D721Med (cell line): ENCODE measurements at places on chromosomes 1 and 21.

DNA sequence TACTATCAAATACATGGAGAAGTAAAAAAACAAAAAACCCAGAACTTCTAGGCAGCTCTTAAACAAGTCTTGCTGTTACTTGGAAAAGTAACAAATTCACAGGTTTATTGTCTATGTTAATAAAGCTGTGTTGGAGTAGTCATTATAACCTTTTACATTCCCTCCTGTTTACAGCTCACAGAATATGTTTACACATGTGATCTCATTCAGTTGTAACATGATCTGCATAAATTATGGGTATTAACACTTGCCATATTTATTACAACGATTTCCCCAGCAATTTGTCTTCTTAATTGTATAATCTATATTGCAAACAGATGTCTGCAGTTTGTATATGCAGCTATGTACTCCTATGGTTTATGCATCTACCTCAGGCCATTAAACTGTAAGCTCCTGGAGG is 28.6 kb downstream of the ERG start:
- no peak for DNase-seq

GRCh38 chr1:16247441-16247840 is 10.5 kb upstream of the CPLANE2 start:
- no peak for DNase-seq

- no peak for DNase-seq
Observed at GRCh38 chr1:111907321-111907720, 82.1 kb downstream of the KCND3 start.

DNA sequence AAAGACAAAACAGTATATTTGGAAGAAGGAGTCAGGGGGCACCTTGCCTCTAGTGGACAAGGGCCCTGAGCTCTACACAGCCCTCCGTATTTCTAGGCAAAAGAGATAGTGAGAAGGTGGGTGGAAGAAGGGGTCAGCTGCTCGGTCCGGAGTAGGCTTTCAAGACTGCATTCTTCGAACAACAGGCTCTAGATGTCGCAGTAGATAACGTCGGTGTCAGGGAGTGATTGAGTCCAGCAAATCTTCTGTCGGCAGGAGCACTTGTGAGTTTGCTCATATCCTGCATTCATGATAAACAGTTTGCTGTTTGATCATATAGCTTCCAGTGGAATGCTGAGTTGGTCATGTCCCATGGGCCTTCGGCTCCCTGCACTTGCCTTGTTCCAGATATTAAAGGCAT is 36.8 kb downstream of the DIPK1A start:
- no peak for DNase-seq

DNA sequence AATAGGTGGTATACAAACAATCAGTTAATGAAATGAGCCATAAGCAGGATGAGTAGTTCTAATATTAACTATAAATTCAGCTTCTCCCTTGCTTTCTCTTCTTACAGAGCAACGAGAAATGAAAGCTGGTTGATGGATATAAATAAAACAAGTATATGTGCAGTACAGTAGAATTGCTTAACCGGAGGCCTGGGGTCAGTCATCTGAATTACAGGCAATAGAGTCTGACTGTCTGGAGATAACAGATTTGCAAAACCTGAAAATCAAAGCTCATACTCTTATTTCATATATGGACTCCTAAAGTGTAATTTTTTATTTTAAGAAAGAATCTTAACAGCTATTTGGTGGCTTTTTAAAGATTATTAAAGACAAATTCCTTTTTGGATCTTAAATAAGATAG is 43.1 kb upstream of the SGIP1 start:
- DNase-seq = no peak

- no peak for DNase-seq
Observed at GRCh38 chr1:22143065-22144033, at the start of gene WNT4. WNT4 (minus strand) TSS chr1:22143097; CDS start chr1:22142922, 175 bp downstream.

DNA sequence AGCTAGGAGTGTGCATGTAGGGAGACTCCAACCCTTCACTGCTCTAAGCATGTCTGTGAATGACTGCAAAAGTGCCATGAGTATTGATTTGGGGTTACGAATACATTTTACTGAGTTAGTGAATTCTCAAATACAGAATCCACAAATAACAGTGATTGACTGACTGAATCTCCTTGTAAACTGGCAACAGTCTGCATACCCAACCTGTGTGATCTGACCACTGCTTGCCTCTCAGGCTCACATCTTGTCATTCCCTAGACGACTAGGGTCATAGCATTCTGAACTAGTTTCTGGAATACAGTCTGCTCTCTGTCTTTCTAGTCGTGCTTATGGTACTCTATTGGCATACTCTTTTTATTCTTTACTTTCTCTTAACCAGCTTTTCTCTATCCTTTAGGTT is 7.4 kb downstream of the RRP15 start:
- no peak for DNase-seq

- DNase-seq = no peak
Observed at GRCh38 chr1:14424325-14425002, 174.0 kb upstream of the KAZN start.

DNA sequence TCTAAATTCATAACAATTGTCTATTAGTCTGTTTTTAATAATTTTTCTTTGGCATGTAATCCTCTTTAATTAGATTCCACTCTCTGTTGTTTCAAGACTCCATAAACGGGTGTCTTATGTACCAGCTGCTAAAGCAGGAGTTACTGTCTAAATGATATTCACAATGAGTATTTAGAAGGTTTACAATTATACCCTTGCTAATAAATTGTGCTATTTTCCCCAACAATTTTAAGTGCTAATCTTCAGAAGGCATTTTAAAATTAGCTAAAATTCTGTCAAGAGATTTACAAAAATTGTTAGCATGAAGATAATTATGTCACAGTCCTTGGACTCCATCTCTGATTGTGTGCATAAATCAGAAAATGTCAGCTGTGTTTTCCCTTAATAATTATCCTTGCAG is 83.7 kb downstream of the DPYD start:
- no peak for DNase-seq

DNA sequence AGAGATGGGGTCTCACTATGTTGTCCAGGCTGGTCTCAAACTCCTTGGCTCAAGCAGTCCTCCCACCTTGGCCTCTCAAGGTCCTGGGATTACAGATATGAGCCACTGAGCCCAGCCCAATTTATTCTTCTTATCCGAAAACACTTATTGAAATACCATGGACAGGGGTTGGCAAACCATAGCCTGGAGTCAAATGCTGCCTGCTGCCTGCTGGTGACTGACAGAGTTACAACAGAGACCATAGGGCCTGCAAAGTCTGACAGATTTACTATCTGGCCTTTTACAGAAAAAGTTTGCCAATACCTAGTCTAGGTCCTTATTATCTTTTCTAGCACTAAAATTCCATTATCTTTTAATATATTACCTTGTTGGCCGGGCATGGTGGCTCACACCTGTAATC is 87.1 kb upstream of the ZNF281 start:
- DNase-seq = no peak

GRCh38 chr1:90344963-90345730 is 350.2 kb downstream of the ZNF326 start:
- DNase-seq = no peak

- no peak for DNase-seq
Observed at GRCh38 chr1:65942476-65942875, 149.8 kb downstream of the PDE4B start.
